CD4-positive, CD25-positive, alpha-beta regulatory T cell (primary cell): ENCODE measurements at places on chromosomes 7 and 10. TPM values are rescaled to one million over a fixed set of nuclear protein-coding genes. Genes with fewer than 3 reads are reported as not detected.

DNA sequence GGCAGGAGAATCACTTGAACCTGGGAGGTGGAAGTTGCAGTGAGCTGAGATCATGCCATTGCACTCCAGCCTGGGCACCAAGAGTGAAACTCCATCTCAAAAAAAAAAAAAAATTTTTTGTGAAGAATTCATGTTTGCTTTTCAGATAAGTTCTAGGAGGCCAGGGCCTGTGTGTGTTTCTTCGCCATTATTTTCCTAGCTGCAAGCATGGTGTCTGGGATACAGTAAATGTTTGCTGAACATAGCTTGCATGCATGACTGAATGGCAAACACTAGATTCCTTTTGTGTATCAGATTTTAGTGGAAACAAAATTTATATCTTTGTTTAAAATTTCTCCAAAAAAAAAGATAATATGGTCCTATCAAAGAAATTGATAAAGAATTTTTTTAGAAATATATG, 9.7 kb upstream of the MACC1 start:
- DNase-seq: no peak
- no peaks in the 10 kb centered on the region for H3K4me1 ChIP-seq
- H3K36me3 ChIP-seq: no peaks in the 10 kb centered on the region
- H3K4me3 ChIP-seq: no peak overlapping the region
- H3K27me3 ChIP-seq: no peaks in the 10 kb centered on the region
- H3K27ac ChIP-seq: no peak overlapping the region

GRCh38 chr10:122571892-122572291, 11.3 kb downstream of the DMBT1 start:
- no peak overlapping the region for H3K4me3 ChIP-seq
- DNase-seq: no peak
- H3K36me3 ChIP-seq: no peaks in the 10 kb centered on the region
- H3K27me3 ChIP-seq: no peaks in the 10 kb centered on the region
- H3K27ac ChIP-seq: no peak overlapping the region
- H3K4me1 ChIP-seq: no peaks in the 10 kb centered on the region

- no peak overlapping the region for H3K4me3 ChIP-seq
- H3K36me3 ChIP-seq: no peaks in the 10 kb centered on the region
- H3K4me1 ChIP-seq: no peaks in the 10 kb centered on the region
Observed at GRCh38 chr10:117677239-117677638, 134.7 kb downstream of the EMX2 start.

Gene PALD1
- not detected for total RNA-seq
